ENCODE measurements at places on chromosomes 1 and 21.

DNA sequence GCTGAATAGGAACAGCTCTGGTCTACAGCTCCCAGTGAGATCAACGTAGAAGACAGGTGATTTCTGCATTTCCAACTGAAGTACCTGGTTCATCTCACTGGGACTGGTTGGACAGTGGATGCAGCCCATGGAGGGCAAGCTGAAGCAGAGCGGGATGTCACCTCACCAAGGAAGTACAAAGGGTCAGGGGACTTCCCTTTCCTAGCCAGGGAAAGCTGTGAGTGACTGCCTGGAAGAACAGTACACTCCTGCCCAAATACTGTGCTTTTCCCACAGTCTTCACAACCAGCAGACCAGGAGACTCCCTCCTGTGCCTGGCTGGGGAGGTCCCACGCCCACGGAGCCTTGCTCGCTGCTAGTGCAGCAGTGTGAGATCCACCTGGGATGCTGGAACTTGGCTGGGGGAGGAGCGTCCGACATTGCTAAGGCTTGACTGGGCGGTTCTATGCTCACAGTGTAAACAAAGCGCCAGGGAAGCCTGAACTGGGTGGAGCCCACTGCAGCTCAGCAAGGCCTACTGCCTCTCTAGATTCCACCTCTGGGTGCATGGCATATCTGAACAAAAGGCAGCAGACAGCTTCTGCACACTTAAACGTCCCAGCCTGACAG lies 14.7 kb downstream of the CR1L start:
- peak; percentile 45 for DNase-seq

DNA sequence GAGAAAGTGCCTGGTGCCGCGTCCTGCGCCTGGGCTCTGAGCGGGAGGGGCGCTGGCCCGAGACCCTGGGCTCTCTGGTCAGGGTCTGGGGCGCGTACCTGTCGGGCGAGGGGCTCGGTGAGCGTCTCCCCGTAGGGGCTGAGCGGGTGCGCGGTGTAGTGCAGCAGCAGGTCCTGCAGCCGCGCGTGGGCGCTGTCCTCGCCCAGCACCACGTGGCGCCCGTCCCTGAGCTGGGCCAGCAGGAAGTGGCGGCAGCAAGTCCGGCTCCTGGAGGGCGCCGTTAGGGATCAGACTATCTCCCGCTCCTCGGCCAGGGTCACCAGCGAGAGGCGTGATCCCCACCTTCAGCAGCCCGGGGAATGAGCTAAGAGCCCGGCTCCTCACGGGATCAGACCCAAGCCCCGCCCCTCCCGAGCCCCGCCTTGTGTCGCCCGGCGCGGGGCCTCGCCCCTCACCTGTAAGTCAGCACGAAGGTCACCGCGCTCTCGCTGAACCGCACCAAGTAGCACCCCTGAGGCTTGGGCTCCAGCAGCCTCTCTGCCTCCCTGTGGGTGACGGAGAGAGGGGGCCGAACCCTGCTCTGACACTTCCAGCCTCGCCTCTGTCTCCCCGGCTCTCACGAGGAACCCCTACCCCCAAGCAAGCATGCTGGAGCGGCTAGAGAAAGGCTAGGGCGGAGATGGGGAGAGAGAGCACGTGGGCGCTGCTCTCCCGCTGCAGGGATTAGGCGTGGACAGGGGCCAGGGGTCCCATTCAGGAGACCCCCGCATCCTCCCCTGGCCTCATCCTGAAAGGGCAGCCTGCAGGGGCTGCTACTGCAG lies 2.7 kb downstream of the SH2D2A start:
- DNase-seq: peak; percentile 83

DNA sequence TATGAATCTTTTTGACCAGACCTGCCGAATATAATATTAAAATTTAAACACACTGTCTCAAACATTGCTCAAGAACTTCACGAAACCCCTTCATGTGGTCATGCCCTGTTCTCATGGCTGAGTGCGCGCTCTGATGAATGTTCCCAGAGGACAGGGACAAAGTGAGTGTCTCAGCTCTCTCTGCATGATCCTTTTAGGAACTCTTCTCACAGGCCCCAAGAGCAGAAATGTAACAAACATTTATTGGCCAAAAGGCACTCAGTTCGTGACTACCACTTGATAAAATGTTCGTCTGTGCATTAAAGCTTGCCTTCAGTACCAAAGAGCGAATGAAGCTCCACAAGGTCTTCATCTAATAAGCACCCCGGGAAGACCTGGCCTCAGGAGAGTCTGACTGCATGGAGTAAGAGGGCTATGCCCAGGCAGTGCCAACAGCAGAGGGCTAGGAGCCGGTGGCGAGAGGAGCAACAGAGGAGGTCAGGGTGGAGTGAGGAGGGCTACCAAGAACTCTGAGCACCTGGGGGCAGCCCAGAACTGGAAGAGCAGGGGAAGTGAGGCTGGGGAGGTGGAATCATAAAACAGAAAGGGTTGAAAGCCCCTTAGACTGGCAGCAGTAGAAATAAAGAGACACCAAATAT lies 171.1 kb downstream of the RHOU start:
- DNase-seq: no peak

- no peak for DNase-seq
Measured at GRCh38 chr1:59163268-59164092, 133.4 kb upstream of the FGGY start.

GRCh38 chr1:44696789-44697345 lies 22.4 kb downstream of the ARMH1 start:
- no peak for DNase-seq

DNA sequence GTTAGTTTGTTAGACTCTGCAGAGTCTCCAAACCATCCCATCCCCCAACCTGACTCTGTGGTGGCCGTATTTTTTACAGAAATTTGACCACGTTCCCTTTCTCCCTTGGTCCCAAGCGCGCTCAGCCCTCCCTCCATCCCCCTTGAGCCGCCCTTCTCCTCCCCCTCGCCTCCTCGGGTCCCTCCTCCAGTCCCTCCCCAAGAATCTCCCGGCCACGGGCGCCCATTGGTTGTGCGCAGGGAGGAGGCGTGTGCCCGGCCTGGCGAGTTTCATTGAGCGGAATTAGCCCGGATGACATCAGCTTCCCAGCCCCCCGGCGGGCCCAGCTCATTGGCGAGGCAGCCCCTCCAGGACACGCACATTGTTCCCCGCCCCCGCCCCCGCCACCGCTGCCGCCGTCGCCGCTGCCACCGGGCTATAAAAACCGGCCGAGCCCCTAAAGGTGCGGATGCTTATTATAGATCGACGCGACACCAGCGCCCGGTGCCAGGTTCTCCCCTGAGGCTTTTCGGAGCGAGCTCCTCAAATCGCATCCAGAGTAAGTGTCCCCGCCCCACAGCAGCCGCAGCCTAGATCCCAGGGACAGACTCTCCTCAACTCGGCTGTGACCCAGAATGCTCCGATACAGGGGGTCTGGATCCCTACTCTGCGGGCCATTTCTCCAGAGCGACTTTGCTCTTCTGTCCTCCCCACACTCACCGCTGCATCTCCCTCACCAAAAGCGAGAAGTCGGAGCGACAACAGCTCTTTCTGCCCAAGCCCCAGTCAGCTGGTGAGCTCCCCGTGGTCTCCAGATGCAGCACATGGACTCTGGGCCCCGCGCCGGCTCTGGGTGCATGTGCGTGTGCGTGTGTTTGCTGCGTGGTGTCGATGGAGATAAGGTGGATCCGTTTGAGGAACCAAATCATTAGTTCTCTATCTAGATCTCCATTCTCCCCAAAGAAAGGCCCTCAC lies at the start of gene OLIG2:
TSS of gene OLIG2 (plus strand) at position 447 of the 954 bp plus-strand sequence. CDS start 928 bp downstream, outside the sequence.
- no peak for DNase-seq

GRCh38 chr1:86389307-86389706 lies 6.8 kb downstream of the ODF2L start:
- no peak for DNase-seq

DNA sequence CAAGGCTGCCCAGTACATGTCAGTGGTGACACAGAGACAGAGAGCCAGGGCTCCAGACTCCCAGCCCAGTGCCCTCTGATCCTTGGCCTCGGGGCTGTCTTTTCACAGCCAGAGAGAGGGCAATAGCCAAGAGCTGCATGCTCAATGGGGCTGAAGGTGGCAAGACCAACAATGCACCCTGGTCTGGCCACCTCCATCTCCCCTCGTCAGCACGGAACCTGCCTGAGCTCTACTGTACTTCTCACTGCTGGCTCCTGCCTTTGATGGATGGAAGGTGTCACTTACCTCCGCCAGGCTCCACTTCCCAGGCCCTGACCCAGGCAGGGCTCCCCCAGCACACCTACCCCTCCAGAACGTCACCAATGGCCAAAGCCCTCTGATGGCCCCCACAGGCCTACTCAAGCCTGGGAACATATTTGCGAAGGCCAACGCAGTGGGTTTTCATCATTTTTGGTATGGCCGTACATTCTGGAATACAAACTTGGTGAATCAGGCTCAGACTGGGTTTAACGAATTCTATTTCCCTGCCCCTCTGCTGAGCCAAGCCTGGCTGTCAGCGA lies 88.1 kb downstream of the DMRTB1 start:
- no peak for DNase-seq

- no peak for DNase-seq
Measured at GRCh38 chr1:16464917-16465625, 24.5 kb downstream of the NECAP2 start.

- DNase-seq: no peak
Measured at GRCh38 chr1:90622666-90623065, 94.4 kb downstream of the BARHL2 start.

DNA sequence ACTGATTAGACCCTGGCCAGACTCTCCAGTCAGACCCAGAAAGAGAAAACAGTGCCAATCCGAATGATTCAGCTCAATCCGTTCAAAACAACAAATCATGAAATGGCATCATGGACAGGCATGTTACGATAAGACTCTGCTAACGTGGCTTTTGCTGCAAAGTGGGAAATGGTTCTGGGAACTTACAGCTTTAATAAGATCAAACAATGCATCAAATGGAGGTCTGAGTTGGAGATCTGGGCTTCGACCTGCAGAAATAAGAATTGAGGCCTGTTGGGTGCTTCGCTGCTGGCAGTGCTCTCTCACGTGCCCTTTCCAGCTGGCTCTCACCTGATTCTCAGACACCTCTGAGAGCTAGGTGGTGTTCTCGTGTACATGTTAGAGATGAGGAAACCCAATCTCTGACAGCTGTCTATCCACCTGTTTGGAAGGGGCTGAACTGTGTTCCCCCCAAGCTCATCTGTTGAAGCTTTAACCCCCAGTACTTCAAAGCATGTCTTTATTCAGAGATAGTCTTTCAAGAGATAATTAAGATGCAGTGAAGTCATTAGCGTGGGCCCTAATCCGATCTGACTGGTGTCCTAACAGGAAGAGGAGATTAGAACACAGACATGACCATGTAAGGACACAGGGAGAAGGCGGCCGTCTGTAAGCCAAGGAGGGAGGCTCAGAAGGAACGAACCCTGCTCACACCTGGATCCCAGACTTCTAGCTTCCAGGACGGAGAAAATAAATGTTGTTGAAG lies 45.5 kb upstream of the ETS2 start:
- DNase-seq: no peak

GRCh38 chr1:41582851-41583657 lies 98.6 kb upstream of the EDN2 start:
- no peak for DNase-seq

- peak; percentile 97 for DNase-seq
Measured at GRCh38 chr1:198530953-198531352, 9.5 kb downstream of the ATP6V1G3 start.

DNA sequence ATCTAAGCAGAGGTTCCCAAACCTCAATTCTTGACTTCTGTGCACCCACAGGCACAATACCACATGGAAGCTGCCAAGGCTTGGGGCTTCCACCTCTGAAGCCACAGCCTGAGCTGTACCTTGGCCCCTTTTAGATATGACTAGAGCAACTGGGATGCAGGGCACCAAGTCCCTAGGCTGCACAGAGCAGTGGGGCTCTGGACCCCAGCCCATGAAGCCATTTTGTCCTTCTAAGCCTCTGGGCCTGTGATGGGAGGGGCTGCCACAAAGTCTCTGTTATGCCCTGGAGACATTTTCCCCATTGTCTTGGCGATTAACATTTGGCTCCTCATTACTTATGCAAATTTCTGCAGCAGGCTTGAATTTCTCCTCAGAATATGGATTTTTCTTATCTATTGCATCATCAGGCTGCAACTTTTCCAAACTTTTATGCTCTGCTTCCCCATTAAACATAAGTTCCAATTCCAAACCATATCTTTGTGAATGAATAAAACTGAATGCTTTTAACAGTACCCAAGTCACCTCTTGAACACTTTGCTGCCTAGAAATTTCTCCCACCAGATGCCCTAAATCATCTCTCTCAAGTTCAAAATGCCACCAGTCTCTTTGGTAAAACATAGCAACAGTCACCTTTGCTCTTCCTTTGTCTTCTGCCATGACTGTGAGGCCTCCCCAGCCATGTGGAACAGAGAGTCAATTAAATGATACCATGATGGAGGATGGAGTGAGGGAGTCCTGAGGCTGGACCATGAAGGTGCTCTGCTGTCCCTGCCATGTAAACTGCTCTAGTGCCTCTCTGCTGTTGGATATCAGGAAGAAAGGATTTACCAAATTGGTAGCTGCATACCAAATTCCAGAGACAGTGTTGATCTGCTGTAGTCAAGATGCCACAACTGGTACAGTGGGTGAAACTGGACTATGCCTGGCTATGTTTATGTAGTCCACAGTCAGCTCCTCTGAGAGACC lies 37.6 kb downstream of the RUNX3 start:
- no peak for DNase-seq

DNA sequence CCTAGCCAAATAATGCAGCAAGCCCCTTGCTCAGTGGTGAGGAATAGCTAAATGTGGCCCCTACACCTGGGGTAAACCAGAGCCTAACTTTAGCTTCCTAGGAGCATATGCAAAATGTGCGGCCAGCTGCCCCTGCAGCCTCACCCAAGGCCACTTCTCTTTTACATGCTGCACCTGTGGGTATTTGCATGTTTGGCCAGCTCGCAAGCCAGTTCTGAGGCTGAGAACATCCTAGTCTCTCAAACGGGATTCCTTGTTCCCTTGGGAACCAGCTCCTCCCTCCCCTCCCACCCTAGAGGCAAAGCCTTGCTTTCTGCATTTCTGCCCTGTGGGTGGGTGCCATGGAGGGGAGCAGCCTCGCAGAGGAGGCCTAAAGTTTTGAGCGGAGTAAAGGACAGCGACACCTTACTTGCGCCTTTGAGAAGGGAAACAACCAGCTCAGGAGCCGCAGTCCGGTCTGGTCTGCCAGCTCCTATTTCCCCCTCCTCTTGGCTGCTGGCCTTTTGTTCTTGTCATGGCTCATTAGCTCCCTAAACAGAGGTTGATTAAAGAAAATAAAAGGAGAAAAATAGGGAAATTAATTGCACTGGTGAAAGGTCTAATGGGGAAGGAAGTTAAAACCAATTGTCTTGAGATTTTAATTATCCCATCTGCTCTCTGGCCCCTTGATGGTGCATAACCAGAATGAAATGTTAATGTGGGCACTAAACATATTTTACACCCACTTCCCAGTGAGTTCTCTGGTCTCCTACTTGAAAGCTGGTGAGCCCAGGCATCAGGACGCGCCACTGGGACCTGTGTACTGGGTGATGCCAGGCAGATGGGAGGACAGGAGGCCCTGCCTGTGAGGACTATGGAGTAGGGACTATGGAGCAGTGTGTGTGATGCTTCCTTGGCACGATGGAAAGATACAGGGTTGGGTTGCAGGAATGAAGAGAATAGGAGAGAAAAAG lies 68.7 kb downstream of the TEX35 start:
- DNase-seq: peak; percentile 78
